ENCODE measurements at places on chromosomes 12 and 14.

- no peak for DNase-seq
These were observed 4.5 kb upstream of the TNFRSF1A start for GRCh38 chr12:6346235-6346832.

DNA sequence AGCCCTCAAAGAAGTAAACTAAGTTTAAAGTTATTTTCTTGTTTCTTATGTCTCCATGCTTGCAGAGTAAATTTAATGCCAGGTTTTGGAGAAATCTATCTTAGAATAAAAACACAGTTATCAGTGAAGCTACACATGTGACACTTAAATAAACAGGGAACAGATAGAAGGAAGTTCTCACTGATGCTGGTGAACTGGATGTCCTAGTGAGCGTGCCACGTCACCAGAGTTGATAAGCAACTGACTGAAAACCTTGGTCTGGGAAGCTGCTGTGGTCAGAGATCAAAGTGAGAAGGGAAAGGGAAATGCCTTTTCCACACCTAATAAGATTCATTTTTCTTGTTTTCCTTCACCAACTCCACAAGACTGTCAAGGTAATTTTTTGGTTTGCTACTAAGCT is 74.8 kb upstream of the PCED1B start:
- no peak for DNase-seq

DNA sequence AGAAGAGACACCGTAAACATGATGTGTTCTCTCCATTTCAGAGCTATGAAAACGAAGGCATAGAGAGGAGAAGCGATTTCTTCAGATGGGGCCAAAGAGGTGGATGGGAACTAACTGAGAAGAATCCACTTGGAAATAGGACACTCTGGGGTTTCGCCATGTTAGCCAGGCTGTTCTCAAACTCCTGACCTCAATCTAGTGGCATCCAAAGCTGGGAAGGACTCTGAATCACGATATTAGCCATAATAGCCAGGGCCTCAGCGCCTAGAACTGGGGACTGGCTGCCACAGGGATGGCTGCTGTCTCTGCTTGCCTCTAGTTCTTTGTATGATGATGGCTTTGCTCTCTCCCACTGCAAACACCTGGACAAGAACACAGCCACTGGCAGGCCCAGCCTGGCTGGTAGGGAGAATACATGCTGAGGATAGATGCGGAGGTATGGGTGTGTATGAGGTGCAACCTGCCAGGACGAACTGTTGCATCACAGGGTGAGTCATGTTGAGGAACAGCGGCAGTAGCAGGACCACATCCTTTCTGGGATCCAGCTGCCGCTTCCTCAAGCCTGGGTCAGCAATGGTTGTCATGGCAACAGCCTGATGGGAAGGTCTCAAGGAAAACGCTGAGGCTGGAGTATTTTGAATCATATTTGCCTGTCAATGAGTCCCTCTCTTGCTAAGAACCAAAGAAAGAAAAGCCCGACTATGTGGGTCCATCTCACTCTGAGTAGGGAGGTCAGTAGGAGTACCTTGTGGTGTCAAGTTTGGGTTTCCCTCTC is 31.1 kb downstream of the CCDC177 start:
- peak; percentile 46 for DNase-seq

GRCh38 chr12:2633825-2634200 is 161.0 kb upstream of the FKBP4 start:
- no peak for DNase-seq

GRCh38 chr14:75499084-75499875 is 23.0 kb upstream of the BATF start:
- no peak for DNase-seq

DNA sequence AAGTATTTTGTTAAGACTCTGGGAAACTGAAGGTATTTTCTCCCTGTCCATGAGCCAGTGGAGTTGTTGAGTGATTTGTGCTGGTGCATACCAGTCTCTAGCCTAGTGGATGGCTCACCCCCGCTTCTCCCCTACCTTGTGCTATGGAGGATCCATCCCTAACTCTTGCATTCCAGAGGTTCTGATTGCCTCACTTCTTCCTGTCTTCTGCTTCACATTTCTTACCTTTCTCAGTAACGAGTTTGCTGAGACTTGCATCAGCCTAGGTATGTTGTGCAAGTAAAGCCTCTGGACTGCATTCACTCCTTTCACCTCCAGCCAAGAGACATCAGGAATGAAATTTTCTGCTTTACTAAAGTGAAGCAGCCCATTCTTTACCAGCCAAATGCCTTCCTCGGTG is 391.6 kb downstream of the ZFP36L1 start:
- no peak for DNase-seq

DNA sequence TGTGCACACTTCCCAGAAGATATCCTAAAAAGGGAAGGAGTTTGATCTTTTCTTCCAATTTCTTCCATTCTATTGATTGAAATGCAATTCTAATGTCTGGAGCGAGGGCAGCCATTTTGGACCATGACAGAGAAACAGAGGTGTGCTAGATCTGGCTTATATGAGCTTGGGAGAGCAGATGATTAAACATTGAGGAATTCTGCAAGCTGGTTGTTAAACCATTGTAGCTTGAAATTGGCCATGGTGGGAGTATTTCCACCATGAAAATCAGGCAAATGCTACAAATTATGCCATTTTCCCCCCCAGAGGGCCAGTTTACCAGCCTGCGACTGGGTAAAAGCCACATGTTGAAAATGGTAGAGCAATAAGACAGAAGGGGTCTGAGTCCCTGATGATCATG is 155.0 kb downstream of the PAWR start:
- no peak for DNase-seq

DNA sequence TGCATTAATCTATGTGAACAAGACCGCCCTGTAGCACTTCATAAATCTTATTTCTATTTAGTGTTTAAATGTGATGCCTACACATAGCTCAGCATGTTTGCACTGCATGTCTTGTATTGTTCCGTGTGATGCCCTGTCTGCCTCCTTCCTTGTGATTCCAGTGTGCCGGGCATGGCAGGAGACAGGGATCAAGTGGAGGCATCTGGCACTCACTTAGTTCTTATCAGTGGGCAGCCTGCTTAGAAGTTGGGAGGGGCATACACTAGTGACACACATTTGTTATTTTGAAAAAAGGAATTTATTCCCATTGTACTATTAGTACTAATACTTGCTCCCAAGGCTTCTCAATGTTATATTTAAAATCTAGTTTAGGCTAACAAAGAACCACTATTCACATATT is 176.4 kb downstream of the KCNA5 start:
- DNase-seq = no peak

DNA sequence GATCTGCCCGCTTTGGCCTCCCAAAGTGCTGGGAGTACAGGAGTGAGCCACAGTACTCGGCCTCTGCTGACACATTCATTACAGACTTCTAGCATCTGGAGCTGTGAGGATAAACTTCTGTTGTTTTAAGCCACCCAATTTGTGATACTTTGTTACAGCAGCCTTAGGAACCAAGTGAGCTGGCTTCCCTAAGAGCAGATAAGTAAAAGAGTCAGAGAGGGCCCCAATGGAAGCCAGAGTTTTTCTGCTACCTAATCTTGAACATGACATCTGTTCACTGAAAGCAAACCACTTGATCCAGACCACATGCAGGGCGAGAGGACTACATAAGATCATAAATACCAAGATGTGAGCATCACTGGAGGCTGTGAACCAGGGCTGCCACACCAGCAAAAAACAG is 3.7 kb upstream of the MAPKAPK5 start:
- no peak for DNase-seq

DNA sequence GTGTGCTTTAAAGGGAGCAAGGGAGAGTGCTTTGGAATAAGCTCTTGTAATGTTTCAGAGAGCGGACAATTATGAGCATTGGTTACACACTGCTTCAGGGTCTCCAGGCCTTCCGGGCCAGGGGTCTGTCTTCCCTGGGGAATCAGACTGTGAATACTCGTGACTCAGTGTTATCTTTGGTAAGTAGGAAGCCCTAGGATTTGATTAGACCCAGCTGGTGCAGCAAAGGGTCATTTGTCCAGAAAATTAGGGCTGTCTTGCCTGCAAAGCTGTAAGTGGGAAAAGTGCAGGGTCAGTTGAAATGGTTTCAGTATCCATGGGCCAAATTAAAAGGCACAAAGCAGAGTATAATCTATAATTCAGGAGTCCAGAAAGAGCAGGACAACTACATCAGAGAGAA is 475.6 kb downstream of the MED13L start:
- DNase-seq = no peak

Measured in CD8-positive, alpha-beta T cell (primary cell).